ENCODE measurements at places on chromosomes 6 and 20.

DNA sequence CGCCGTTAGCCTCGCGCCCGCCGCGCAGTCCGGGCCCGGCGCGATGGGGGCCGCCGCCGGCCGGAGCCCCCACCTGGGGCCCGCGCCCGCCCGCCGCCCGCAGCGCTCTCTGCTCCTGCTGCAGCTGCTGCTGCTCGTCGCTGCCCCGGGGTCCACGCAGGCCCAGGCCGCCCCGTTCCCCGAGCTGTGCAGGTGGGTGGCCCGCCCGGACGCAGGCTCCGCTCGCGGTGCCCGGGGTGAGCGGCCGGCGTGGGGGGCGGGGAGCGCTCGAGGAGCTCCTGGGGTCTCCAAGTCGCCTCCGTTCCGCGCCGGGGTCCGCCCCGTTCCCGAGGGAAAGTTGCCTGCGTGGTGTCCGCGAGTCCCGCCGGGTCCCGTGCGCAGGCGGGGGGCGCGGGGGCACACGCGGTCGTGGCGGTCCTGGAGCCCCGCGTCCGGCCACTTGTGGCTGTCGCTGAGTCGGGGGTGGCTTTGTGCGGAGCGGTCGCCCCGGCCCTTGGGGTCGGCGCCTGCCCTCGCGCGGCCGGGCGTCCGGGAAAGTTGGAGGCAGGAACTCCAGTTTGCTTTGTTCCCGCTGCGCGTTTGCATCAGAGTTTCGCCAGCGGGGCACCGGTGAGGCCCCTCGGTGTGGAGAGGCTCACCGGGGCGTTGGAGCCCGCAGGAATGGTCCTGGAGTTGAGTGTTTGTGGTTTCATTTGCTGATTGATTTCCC lies 476 bp downstream of the IGF2R start:
- DNase-seq, result no peak

DNA sequence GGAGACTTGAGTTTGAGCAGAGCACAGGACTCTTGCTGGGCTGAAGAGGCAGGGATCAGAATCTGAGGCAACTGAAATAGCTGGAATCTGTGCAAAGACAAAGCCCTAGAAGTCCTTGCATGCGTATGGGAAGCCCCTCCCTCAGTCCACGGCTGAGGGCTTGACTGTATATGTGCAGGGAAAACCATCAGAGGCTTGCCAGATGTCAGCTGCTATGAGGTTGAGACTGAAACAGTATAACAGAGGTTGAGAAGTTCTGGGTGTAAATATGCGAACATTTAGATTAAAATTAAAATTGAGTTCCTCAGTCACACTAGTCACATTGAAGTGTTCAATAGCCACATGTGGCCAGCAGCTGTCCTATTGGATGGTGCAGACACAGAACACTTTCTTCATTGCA lies 108.8 kb upstream of the NEDD9 start:
- no peak for DNase-seq

DNA sequence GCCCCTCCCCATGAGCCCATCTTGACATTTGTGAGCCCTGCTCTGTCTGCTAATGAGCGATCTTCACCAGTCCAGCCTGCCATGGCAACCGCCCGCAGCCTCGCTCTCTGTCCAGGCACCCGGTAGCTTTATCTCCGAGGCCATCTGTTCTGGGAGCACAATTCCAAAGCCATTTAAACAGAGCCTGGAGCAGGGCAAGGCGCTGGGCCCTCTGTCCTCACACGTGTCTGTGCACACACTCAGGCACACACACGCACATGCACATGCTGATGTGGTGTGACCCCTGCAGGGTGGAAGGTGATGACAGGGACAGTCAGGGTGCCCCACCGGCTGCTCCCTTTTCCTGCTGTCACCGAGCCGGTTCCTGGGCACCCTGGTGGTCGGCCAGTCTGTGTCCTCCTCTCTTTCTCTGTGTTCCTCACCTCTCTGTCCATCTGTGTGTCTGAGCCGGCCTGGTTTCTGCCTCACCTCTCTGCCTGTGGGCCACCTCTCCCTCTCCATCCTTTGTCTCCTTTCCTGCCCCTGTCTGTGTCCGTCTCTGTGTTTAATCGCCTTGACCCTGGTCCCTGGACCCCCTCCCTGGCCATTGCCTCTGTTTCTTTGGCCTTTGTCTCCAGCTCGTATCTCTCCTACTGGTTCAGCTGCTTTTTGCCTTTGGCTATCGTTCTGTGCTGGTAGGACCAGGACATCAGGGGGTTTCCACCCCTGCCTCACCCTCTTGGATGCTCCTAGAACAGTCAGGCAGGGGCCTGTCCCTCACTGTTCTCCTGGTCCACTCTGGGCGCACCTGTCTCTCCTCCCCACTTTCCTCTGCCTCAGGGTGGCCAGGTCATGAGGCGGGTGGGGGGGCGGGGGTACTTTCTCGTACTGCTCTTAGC lies 8.8 kb upstream of the MYT1 start:
- DNase-seq, result no peak

DNA sequence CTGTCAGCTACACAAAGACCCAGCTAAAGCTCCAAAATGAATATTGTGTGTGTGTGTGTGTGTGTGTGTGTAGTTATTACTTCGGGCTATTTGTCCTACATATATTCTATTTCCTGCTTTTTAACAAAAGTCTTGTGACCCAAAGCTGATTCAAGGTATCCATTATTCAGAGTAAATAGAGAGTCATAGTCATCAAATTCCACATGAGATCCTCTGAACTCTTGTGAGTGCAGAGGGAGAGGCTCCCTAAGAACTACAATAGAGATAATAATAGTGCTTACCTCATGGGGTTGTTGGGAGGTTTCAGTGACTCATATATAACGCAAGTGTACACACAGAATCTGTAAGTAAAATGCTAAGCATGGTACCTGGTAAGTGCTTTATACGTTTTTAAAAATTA lies 95.6 kb upstream of the SHLD1 start:
- DNase-seq, result peak; percentile 50

GRCh38 chr6:223763-224162 lies 68.5 kb upstream of the DUSP22 start:
- DNase-seq, result no peak

GRCh38 chr6:163248051-163248450 lies 166.5 kb upstream of the QKI start:
- no peak for DNase-seq

GRCh38 chr20:23032750-23033078 lies 2.4 kb upstream of the SSTR4 start:
- DNase-seq, result no peak

GRCh38 chr6:48615041-48615440 lies 504.0 kb upstream of the PTCHD4 start:
- no peak for DNase-seq

DNA sequence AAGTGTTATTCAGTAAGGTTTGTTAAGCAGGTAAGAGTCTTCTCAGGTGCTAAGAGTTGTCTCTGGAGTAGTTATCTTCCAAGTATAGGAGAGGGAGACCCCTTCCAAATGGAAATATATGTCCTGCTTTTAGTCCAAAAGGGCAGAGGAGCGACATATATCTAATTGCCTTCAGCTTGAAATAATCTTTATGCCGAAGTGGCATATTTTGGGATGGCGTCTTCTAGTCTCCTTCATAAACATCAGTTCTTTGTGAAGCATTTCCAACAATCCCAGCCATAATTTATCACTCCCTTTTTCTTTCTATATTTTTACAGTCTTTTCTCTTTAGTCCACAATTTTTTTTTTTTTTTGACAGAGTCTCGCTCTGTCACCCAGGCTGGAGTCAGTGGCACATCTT lies 6.0 kb downstream of the TMC2 start:
- no peak for DNase-seq

DNA sequence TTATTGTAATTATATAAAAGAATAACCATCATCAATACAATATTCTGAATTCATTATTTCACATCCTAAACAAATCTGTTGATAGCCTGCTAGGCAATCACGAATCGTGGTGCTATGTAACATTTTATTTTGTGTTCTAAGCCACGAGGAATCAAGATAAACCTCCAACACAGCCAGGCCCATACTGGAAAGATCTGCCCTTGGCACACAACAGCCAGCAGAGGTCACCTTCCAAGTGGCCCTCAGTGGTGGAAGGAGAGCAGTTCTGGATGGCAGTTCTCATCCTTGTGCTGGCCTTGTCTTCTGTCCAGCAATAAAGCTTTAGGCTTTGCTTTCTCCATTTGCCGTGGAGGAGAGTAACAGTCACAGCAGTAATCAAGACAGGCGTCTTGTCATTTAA lies 13.2 kb downstream of the ZNF831 start:
- DNase-seq, result no peak

- DNase-seq, result no peak
These were observed 215.1 kb downstream of the PRL start for GRCh38 chr6:22081709-22082108.

DNA sequence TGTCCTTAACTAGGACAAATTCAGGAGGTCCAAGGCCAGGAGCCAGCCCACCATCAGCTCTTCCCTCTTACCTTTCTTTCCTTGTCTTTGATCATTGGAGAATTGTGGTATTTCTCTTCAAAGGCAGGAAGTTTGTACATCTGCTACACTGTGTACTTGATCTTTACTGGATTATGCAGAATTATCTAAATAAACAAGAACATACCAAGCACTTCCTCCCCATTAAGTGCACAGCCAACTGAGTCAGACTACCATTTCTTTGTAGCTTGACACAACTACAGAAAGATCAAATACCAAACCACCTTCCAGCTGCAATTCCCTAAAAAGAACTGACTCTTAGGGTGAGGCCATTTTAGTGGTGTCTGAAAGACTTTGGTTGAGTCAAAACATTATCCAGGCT lies 195.1 kb downstream of the HDGFL1 start:
- DNase-seq, result no peak

GRCh38 chr6:53349209-53349693 lies 501 bp upstream of the ELOVL5 start:
- DNase-seq, result no peak

GRCh38 chr6:48701572-48701971 lies 590.6 kb upstream of the PTCHD4 start:
- no peak for DNase-seq

DNA sequence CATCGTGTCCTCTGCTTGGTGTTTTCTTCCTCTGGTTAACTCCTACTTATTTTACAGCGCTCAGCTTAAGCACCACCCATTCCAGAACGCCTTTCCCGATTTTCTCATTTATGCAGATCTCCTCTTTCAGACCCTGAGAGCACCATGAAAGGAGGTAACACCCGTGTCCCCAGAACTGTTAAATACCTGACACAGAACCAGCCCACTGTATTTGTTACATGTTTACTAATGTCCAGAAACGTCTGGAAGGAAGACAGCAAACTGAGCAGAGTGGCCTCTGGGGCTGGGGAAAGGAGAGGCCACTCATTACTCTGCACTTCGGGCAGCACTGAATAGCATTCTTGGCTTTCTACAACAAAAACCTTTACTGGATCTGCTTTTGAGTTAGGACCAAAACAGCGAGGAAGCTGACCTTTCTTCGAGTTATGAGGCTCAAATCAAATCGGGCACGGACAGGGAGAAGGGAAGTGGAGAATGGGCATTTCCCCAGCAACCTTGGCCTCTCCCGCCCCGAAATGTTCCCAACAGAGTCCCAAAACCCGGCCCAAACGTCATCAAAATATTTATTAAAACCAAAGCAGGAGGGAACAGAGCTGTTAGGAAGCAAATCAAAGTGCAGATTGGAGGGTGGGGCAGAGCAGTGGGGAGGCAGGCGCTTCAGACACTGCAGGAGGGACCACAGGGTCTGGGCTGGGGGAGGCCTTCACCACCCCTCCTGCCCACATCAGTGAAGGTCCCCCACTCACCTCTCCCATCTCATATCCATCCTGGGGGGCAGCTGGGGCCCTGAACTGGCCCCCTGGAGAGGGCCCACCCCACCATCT lies 1.1 kb upstream of the NECAB3 start:
- DNase-seq, result no peak

DNA sequence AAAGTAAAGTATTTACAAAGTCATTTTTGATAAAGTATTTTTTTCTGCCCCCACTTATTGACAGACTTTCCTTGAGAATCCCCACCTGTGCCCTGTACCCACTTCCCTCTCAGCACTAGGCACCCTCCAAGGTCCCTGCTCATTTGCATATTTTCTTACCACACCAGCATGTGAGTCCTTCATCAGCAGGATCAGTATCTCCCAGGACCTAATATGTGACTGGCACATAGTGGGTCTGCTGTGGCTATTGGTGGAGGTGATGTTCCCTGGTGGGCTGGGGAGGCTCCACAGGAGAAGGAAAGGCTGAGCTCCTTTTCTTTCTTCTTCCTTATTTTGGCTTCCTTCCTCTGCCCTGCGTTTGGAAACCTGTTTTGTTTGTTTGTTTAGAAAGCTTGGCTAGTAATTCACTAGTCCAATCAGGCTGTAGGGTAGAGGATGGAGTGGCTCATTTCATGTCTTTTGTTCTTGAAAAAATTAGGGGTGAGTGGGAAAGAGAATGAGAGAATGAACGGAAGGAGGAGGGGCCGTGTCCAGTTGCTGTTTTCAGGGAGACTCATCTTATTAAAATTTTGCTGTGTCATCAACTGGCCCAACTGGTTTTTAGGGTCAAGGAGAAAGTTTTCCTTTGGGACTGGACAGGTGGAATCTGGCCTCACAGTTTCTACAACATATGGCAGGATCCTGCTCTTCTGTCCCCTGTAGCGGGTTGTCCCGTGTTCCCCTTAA lies 2.8 kb upstream of the RNF24 start:
- no peak for DNase-seq

DNA sequence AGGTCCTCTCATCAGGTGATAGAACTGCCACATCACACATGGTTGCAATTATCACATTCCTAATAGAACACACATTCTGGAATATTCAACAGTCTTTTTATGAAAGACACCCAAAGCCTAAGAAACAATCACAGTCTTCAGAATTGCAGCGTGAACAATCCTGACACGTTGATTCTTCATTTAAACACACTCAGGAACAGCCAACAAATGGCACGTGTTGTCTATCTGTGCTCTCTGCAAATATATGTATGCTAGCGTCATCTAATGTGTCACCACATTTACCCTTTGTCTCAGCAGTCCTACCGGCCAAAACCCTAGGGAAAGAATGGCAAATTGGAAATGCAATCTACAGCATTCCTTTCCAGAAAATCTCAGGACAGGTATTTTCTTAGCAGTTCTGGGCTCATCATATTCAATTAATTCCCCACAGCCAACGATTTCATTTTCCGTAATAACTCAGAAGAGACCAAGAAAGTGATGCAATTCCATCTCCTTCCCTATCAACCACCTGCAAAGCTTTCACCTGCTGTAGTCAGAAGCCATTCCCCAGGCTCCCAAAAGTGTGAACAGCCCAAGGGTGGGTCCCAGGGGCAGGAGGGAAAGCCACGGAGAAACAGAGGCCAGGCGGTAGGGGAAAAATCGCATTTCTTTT lies 280.3 kb upstream of the JARID2 start:
- no peak for DNase-seq

DNA sequence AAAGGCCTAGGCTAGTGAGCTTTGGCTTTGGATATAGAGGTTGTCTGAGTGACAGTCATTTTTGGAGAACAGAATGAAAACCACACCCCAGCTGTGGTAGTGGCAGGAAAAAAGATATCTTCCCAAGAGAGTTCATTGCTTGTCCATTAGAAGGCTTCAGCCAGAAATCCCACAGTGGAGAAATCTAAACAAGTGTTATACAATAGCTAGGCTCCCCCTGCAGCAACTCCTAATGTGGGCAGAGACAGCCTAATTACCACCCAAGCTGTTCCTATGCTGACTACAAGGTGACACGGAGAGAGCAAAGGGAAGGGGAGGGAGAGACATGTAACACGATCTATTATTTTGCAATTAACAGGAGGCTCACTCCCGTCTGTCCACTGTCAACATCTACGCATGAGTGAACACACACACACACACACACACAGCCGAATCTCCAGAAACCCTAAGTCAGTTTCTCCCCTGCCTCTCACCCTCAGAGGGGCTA lies 147.5 kb upstream of the TCF21 start:
- peak; percentile 89 for DNase-seq

- DNase-seq, result no peak
These were observed 16.4 kb downstream of the FOXQ1 start for GRCh38 chr6:1328129-1328800.

- DNase-seq, result no peak
These were observed 50.5 kb downstream of the CPNE5 start for GRCh38 chr6:36788768-36789167.
